ENCODE measurements at places on chromosomes 6 and 20. TPM values are rescaled to one million over a fixed set of nuclear protein-coding genes. Genes with fewer than 3 reads are reported as not detected.

The MATN4 gene
- not detected for total RNA-seq

The ADAM33 gene
- not detected for total RNA-seq

The ATP9A gene
- 27.7 TPM for total RNA-seq

The BLCAP gene
- total RNA-seq = 48.0 TPM

The DTNBP1 gene
- 3.1 TPM for total RNA-seq

The BTNL2 gene
- not detected for total RNA-seq

The DAAM2 gene
- 0.24 TPM for total RNA-seq

The TAP1 gene
- total RNA-seq = 87.0 TPM

Data from tracheal epithelial cell (primary cell).